Smooth muscle cell of bladder (primary cell): ENCODE measurements at places on chromosomes 1 and 21. TPM values are rescaled to one million over a fixed set of nuclear protein-coding genes. Genes with fewer than 3 reads are reported as not detected.

Gene CALML6
- total RNA-seq, result 0.28 TPM in 2 replicates

Gene C4BPB
- total RNA-seq, result 0.14 TPM in 1 of 2 replicates, not detected in the other

Gene MMEL1
- under 0.01 TPM in 1 of 2 replicates, not detected in the other for total RNA-seq

Gene TFF3
- 0.14 TPM in 1 of 2 replicates, not detected in the other for total RNA-seq

Gene PAQR6
- total RNA-seq, result 0.14 and 0.28 TPM in 2 replicates

Gene CACNA1S
- not detected in 2 replicates for total RNA-seq

Gene PBX1
- total RNA-seq, result 85.3 and 86.3 TPM in 2 replicates

Gene IFI16
- 55.8 and 71.6 TPM in 2 replicates for total RNA-seq

Gene SYT2
- total RNA-seq, result under 0.01 TPM in 1 of 2 replicates, not detected in the other

Gene CFAP74
- not detected in 2 replicates for total RNA-seq

Gene SSR2
- 511 and 610 TPM in 2 replicates for total RNA-seq

Gene ZBTB18
- 6.7 and 8.4 TPM in 2 replicates for total RNA-seq
